ENCODE measurements at places on chromosomes 7 and 10.

DNA sequence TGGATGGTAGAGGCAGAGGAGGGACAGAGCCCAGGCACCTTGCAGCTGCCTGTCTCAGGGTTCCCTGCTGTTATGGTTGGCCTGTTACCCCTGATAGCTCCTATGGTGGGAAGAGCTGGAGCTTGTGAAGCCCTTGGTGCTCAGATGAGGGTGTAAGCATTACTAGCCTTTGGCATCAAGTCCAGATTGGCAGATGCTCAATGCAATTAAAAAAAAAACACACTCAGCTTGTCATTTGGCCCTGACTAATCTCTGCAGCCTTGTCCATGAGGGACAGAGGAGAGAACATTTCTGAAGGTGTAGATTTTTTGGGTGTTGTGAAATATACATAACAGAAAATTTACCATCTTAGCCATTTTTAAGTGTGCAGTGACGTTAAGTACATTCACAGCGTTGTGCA is 86.3 kb downstream of the PLPP4 start:
- no peak for DNase-seq

DNA sequence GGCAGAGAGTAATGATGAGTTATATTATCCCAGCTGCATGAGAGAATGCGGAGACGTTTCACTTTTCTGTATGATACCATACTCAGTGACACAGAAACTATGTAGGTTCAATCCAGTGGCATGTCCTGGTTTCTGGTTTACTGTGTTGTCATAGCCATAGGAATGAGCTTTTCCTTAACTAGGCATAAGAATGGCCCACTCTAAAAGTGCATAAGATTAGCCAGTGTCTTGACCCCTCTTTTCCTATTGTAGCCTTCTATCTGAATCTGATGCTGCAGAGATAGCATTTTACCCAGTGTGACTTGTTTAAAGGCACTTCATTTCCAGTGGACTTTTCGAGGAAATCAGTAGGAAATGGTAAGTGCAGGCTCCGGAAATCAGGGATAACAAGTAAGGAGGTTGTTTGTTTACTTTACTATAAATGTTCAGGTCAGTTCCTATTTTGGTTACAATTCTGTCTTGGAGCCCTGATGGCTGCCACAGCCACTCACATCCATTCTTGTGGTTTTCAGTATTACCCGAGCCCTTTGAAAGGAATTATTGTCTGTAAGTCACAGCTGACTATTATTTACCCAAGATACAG is 70.5 kb downstream of the SEMA3A start:
- DNase-seq = no peak

GRCh38 chr10:132788831-132789219 is 2.9 kb upstream of the NKX6-2 start:
- DNase-seq = no peak

DNA sequence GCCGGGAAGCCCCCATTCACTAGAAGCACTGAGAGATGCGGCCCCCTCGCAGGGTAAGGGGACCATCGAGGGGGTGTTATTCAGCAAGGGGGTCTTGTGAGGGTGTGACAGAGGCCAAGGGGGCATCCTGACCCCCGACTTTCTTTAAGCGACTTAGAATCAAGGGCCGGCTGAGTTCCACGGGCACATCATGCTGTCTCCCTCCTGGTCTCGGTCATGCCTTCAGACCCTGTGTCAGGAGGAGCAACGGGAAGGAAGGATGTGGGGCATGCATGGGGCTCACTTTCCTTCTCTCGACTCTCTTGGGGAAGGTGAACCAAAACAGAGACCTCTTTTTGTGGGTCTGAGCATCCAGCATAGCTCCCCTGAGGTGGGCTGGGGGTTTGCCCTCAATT is 2.5 kb downstream of the ACSL5 start:
- no peak for DNase-seq

DNA sequence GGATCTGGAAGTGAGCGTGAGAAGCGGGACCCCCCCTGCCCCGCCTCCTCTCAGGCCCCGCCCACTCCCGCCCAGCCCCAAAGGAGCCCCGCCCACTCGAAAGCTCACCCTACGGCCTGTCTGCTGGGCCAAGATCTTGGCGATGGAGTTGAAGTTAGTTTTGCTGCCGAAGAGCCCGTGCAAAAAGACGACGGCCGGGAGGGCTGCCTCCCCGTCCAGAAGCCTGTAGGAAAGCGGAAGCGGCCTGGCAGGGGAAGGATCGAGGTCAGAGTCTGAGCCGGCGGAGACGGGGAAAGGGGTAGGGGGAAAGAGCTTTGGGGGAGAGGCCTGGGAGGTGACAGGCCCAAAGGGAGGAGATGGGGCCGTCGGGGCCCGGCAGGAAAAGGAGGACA is 386 bp downstream of the ABHD11 start:
- no peak for DNase-seq

- DNase-seq = no peak
Observed at GRCh38 chr7:53218730-53219504, 183.5 kb downstream of the POM121L12 start.

DNA sequence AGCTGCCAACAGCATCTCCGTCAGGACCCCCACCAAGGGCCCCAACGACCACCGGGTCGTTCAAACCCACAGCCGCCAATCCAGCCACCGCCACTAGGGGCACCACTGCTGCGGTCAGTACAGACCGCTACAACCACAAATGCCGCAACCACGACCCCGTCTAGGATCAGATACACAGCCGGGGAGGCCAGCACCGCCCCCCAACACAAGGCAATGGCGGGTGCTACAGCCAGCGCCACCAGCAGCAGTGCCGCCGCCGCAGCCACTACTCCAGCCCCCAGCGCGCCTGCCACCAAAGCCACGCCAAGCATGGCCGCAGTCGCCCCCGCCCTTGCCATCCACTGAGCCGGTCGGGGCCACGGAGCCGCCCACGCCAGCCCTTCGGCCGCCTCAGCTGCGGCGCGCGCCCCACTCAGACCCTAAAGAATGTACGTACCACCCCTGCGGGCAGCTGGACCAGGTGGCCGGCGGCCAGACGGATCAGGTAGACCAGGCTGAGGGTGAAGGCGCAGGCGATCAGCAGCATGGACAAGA is 473 bp downstream of the CYP51A1 start:
- no peak for DNase-seq

- DNase-seq = peak; percentile 91
Observed at GRCh38 chr7:7438851-7439250, 96.8 kb downstream of the COL28A1 start.

- no peak for DNase-seq
Observed at GRCh38 chr7:28748933-28749584, 209.1 kb downstream of the TRIL start.

DNA sequence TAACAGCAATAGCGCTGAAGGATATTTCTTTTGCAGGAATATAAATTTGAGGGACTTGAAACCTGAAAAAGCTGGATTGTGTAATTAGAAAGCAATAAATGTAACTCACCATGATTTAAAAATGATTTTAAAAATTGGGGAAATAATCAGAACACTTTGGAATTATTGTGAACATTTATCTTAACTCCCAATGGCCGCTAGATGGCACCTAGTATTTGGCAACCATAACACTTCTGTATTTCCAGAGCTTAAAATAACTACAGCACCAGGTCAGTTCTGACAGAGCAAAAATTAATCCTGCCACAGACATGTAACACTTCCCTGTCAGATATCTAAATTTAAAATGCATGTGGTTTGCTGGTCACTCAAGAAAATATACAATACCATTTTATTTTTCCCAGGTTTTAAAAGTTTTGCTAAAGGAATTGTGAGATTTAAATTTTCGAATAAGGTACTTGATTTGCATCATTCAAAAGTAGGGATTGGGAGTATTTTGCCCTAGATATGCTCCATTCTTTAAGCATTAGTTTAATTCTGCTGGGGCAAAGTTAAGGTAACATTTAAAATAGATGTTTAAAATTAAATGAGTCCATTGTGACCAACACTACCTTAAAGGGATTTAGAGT is 144.5 kb downstream of the PPP1R3A start:
- no peak for DNase-seq

- DNase-seq = no peak
Observed at GRCh38 chr7:1521456-1521855, 9.0 kb upstream of the MAFK start.

DNA sequence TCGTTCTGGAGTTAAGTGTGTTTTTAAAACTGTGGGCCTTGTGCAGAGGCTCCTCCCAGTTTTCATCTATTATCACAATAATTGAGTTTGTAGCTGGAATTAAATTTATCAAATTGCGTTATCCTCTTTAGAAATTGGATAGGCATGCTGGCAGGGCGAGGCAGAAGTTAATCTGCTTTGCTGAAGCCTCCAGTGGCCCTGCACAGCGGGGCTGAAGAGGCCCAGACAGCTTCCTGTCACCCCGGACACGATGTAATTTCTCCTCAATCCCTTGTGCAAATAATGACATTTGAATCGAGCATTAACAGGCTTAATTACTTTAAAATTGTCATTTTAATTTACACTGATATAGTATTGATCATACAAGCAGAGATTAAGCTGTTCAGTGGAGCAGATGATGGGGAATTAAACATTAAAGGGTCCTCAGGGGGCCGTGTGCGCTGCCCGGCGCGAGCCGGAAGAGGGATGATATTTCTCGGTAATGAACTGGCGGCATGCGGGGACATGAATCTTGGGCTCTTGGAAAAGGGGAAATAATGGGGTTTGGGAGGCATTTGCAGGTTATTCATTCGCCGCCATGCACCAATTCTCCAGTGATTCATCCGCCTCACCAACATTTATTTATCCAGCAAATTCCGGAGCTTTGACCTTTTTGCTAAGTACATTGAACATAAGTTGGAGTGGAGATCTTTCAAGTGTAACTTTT is 118.5 kb downstream of the NKX6-2 start:
- no peak for DNase-seq

DNA sequence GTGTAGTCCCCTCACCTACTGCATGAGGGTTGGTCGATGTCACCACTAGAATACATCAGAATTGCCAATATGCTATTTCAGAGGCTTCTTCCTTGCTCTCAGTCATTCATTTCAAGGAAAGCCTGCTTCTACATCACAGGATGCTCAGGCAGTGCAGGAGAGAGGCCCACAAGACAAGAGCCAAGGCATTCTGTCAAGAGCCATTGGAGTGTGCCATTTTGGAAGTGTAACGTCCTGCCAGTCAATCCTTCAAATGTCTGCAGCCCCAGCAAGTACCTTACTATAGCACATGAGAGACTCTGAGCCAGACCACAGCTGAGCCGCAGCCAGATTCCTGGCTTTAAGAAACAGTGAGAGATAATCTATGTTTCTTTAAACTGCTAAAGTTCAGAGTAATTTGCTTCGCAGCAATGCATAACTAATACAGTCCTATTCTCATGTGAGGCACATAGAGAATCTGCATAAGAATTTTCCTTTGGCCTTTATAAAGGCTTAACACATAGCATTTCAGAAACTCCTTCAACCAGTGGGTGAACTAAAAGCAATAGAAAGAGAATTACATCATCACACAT is 166.5 kb upstream of the GNAI1 start:
- DNase-seq = no peak

GRCh38 chr7:129163875-129164544 is 19.5 kb downstream of the TSPAN33 start:
- DNase-seq = no peak

DNA sequence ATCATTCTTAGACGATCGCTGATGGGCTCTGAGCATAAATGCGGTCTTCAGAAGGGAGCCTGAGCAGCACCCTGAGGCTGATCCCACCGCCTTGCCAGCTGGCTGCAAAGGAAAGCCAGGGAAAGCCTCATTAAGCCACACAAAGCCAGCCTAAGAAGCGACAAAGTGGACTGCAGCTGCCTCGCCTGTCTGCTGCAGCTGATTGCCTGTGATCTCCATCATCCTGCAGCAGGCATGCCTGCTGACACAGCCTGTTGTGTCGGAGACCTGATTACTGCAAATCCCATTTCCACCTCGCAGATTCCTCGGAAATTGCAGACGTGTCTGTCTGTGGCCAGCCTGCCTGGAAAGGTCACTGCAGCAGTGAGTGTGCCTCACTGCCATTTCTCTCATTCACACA is 1087.0 kb upstream of the AUTS2 start:
- DNase-seq = no peak

- no peak for DNase-seq
Observed at GRCh38 chr7:50056131-50056530, 36.9 kb downstream of the ZPBP start.

DNA sequence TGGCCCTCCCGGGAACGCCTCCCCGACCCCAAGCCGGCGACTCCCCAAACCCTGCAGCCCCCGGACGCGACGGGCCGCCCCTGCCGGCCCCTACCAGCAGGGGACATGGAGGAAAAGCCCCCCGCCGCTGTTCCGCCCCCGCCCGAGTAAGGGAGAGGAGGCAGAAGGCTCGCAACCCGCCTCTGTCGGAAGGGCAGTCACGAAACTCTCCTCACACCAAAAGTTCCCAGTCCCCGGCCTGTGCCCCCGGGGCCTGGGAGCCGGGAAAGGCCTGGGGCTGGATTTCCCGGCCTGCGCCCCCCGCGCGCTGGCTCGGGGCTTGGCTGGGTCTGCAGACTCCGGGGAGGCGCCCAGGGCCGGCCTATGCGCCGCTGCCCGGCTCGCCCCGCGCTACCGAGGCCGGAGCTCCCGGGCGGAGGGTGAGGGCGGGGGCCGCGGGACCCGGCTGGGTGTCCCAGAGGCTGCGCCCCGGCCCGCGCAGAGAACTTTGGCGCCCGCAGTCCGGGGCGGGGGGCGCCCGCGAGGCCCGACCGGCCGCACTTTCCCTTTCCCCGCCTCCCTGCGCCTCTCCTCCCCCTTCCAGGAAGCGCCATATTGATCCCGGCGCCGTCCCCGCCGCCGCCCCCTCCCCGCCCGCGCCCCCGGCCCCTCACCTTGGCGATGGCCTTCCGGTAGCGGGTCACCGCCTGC is 728 bp downstream of the PARD3 start:
- DNase-seq = no peak

- DNase-seq = no peak
Observed at GRCh38 chr7:105786520-105787470, 89.6 kb downstream of the ATXN7L1 start.

DNA sequence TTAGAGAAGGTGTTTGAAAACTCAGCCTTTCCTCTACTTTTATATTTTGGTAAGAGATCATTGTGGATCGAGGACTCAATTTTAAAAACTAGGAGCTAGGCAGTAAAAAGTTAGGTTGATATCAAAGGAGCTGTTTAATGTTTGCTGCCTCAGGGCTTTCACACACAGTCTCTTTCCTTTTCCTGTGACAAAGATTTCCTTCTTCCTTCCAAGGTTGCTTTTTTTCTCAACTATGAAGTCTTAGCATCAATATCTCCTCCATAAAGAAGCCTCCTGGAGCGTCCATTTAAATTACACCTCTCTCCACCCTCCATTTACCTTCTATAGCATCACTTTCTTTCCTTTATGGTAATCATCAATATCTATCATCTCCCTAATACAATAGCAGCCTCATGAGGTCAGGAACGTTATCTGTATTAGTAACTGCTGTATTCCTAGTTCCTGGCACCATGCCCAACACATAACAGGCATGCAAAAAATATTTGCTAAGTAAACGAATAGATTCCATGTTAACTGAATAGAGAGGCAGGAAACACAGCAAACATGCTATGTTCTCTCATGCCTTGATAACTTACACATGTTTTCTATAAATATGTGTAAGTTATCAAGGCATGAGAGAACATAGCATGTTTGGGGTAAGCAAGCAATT is 48.5 kb downstream of the GNAT3 start:
- DNase-seq = no peak
